ENCODE measurements at places on chromosomes 2 and 18.

- DNase-seq, result no peak
Measured at GRCh38 chr18:22283397-22283796, 114.0 kb downstream of the GATA6 start.

DNA sequence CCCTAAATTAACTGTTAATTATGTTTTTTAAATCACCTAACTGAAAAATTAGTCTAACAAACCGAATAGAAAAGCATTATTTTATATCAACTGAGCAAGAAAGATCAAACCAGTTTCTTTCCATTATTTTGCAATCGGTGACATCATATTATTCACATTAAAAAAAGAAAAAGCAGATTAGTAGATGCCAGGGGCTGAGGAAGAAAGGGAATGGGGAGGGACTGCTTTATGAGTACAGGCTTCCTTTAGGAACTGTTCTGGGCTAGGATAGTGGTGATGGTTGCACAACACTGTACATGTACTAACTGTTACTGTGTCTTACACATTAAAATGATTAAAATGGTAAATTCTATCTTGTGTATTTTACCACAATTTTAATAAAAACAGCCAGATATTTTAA, 59.3 kb downstream of the COBLL1 start:
- DNase-seq, result no peak

GRCh38 chr18:44258576-44258975, 422.1 kb upstream of the SETBP1 start:
- DNase-seq, result no peak

- DNase-seq, result no peak
Measured at GRCh38 chr2:130827502-130828251, 9.0 kb upstream of the ARHGEF4 start.

GRCh38 chr2:31109633-31110192, 28.5 kb downstream of the GALNT14 start:
- no peak for DNase-seq
